ENCODE measurements at places on chromosomes 16 and 17.

DNA sequence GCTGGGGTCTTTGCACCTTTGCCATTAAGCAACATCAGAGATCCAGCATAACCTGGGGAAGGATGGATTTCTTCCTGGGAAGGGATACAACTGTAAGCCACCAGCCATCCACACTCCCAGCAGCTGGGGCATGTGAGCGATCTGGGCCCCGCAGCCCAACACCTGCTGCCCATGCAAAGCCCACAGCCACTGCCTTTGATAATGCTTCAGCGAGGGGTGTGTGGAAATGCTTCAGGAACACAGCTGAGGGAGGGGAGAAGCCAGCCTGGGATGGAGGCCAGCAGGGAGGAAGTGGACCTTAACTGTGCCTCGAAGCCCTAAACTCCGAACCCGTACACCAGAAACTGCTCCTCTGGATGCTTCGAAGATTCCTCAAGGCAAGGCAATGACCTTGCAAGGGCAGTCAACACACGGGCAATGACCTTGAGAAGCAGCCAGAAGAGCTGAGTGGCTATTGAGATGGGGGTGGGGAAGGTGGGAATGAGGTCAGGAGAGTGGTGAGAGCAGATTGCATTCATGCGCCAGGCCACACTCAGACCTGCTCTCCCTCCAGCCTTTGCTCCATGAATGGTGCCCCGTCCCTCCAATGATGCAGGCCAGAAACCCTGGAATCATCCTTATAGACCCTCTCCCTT lies 49.1 kb downstream of the KATNIP start:
- DNase-seq, result no peak

DNA sequence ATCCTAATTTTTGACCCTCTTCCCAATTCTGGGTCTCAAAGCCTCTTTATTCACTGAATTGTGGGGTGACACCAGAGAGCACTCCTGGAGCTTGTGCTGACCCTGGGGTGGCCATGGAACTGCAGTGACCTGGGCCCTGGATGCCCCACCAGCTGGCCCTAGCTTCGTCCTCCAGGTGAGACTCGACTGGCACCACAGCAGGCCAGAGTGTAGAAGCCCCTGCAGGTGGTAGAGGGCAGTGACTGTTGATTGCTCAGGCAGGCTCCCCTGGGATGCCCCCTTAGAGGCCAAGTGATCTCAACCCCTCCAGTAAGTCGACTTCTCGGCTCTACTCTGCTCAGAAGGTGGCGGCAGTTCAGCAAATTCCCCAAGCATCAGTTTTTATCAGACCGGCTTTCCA lies 6.4 kb downstream of the FA2H start:
- DNase-seq, result no peak

DNA sequence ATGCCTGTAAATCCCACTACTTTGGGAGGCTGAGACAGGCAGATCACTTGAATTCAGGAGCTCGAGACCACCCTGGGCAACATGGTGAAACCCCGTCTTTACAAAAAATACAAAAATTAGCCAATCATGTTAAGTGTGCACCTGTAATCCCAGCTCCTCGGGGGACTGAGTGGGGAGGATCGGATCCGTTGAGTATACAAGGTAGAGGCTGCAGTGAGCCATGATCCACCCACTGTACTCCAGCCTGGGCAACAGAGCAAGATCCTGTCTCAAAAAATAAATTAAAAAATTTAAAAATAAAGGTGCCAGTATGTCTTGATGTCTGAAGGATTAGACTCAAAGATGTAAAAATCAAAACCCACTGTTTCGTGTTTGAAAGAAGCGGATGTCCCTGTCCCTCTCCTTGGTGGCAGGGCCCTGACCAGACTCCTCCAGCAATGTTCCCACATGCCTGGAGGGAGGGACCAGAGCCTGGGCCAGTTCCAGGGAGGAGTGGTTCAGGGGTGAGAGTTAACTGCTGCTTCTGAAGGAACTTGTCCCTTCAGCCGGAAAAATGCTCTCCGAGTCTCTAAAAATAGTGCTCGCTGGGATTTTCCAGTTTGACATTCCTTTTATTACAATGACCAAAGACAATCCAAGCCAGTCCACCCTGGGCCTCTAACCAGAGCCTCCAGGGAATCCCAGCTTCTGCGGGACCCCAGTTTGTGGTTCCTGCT lies 9.4 kb upstream of the CMTM4 start:
- no peak for DNase-seq

GRCh38 chr17:72811976-72812687 lies 280.4 kb downstream of the SLC39A11 start:
- no peak for DNase-seq

GRCh38 chr17:51650772-51651171 lies 390.4 kb downstream of the UTP18 start:
- DNase-seq, result no peak

- no peak for DNase-seq
Observed at GRCh38 chr16:68093816-68094613, 8.8 kb downstream of the NFATC3 start.

DNA sequence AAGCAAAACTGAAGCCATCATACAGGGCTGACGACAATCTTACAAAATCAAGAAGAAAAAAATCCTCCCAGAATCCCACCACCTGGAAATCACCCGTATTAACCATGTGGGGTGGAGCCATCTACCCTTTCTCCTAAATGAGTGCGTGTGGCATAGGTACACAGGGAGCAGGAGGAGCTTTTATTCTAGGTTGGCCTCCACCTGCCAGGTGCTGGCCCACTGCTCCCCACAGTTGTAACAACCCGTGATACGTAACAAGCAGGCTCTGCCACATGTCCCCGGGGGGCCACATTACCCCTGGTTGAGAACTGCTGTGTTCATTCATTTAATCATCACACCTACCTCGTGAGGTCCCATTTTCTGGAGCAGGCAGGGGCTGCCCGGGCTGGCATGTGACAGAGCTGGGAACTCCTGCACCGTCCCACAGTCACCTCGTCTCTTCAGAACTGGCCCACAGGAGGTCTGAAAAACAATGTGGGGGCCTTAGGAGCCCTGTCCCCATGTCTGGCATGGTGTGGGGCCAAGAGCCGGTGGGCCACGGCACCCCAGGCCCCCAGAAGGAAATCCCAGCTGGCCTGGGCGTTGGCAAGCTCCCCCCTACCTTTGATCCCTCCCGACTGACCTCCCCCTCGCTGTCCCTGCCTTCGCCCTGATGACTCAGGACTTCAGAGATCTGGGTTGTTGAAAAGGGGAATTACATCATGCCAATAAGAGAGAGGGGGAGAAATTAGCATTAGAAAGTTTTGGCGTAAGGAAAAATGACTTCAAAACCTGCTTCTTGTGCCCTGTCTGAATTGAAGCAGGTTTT lies 12.9 kb downstream of the CMIP start:
- no peak for DNase-seq

GRCh38 chr17:22090263-22090935 lies 398.1 kb downstream of the KCNJ18 start:
- no peak for DNase-seq

DNA sequence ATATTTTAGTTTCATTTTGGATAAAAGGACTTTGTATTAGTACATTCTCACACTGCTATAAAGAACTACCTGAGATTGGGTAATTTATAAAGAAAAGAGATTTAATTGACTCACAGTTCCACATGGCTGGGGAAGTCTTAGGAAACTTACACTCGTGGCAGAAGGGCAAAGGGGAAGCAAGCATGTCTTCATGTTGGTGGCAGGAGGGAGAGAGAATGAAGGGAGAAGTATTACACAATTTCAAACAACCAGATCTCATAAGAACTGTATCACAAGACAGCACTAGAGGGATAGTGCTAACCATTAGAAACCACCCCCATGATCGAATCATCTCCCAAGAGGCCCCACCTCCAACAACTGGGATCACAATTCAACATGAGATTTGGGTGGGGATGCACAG lies 142.9 kb downstream of the USP31 start:
- DNase-seq, result no peak

GRCh38 chr17:194828-195602 lies 13.6 kb upstream of the DOC2B start:
- DNase-seq, result no peak

- DNase-seq, result no peak
Observed at GRCh38 chr17:77153472-77153871, 12.7 kb downstream of the SEC14L1 start.

DNA sequence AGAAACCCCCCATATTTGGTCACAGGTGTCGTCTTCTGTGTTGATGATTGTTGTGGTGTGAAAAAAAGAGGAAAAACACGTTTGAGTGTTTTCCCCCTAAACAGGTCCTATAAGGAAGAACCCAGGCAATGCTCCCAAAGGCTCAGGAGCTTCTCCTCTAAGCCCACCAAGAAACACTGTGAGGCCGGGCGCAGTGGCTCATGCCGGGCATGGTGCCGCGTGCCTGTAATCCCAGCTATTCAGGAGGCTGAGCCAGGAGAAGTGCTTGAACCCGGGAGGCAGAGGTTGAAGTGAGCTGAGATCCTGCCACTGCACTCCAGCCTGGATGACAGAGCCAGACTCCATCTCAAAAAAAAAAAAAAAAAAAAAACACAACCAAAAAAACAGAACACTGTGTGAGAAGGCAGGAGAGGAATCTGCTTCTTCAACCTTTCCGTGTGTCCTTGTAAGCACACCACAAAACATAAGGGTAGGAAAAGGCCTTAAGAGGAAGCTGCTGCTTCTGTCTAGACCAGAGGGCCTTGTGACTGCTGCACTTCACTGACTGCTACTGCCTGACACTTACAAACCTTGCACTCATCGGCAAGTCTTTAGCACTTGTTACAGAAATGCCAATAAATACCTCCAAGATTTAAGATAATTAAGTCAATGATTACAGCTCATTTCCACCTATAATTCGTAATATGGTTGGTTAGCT lies 9.3 kb downstream of the JPT1 start:
- no peak for DNase-seq

- no peak for DNase-seq
Observed at GRCh38 chr17:34614698-34615097, 35.3 kb downstream of the TMEM132E start.

DNA sequence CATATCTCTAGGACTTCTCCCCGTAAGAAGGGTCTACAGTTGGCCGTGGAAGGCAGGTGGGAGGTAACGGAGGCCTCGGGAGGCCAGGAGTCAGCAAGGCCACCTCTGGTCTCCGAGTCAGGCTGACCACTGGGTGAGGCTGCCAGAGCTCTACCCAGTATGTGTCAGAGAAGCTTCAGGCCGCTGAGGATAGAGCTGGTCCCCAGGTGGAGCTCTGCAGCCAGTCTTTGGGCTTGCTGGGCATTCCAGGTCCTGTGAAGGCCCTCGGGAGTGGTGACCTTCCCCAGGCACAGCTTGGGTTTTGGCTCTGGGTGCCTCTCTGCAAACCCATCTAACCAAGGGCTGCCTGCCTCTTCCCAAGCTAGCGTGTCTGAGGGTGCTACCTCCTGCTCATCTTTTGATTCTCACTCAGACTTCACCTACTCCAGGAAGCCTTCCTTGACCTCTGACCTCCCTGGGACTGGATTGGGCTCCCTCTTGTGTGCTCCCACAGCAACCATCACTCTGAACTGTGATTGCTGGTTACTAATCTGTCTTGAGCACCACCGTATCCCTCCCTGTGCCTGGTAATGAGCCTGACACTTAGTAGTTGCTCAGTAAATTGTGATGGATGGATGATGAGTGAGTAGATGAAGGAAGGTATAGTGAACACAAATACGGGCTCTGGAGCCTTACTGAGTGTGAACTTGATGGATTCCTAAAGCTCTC lies 22.3 kb downstream of the RHBDL3 start:
- no peak for DNase-seq

DNA sequence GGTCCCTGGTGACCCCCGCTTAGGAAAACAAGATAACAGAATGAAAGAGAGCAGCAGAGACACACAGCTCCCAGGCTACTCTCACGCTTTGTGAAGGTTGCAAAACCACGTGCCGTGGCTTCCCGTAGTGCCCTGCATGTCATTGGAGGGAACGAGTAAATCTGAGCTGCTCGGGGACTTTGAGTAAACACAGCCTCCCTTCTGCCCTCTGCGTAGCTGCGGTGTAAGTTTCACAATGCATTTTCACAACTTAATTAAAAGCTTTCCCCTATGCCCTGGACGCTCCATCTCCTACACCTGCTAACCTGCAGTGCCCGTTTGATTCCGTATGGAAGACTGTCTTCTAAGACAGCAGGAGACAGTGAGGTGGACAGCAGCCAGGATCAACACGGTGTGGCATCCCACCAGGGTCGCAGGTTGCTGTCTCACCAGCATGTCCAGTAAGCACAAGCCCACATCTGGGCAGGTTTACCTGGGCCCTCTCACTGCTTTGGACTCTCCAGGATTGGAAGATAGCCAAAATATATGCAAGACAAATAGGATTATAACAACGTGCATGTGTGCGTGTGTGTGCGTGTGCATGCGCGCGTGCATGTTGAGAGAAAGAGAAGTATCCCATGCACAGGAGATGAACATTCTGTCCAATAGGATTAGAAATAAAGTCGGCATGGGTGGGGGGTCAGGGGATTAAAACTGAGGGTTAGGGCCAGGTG lies 116.4 kb upstream of the RCVRN start:
- DNase-seq, result peak; percentile 15

GRCh38 chr16:10959161-10959560 lies 14.8 kb downstream of the CLEC16A start:
- DNase-seq, result no peak

DNA sequence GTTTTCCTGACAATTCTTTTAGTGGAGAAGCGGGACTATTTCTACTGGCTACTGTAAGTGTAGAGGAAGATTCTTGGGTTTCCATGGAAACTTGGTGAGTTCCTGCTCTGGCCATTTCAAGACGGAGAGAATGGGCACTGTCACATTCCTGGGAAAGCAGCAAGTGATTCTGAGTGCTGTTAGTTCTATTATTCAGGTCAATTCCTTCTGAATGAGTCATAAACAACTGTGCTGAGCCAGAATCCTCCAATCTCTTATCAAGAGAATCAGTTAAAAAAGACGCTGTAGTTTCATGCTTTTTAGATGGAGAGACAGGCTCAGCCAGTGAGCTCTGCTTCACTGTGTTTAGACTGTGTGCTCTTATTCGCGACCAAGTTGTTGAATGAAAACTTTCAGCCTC lies 19.6 kb downstream of the AKAP10 start:
- no peak for DNase-seq

GRCh38 chr16:11410376-11411058 lies 65.3 kb downstream of the RMI2 start:
- no peak for DNase-seq

DNA sequence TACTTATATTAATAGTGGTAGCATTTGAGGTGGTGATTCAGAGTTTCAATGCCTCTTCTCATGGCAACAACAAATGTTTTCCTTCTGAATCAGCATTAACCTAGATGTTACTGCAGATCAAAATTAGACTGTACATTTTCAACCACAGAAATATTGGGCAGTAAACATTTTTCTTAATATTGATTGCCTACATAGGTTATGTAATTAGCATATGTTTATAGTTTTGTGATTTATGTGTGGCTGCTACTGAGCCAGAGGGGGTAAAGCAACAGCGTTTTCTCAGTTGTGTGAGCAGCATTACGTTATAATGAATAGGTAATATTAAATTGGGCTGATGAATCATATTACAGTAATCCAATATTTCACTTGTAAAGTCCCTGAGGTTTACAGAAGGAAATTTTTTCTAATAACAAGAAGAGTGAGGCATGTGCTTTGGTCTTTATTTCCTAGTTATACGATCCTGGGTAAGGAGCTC lies 18.8 kb upstream of the BMERB1 start:
- no peak for DNase-seq

DNA sequence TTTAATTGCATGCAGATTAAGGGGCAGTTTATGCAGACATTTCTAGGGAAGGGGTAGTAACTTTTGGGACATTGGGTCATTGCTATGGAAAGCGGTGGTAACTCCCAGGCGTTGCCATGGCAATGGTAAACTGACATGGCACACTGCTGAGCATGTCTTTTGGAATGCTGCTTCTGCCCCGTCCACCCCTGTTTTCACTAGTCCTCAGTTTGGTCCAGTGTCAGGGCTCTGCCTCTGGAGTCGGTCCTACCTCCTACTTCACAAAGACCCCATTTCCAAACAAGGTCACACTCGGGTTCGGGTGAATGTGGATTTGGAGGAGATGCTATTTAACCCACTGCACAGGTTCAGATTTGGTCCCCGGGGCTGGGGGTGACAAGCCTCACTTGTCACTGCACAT lies 2.9 kb downstream of the IL34 start:
- no peak for DNase-seq

Data from hypothalamus (tissue), 51 donors.